CD8-positive, alpha-beta memory T cell (primary cell): ENCODE measurements at places on chromosomes 4 and X.
A peak's percentile ranks its signal among the peaks of the same experiment; 100 is the strongest.

DNA sequence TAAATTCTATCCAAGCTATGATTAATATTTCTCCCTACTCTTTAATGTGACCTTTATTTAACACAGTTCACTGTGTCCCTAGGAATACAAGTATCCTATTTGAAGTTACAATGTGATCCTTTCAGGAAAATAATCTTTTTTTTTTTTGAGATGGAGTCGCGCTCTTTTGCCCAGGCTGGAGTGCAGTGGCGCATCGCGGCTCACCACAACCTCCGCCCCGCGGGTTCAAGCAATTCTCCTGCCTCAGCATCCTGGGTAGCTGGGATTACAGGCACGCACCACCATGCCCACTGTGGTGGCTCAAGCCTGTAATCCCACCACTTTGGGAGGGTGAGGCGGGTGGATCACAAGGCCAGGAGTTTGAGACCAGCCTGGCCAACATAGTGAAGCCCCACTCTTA lies 21.9 kb downstream of the TBCK start:
- DNase-seq = no peak

DNA sequence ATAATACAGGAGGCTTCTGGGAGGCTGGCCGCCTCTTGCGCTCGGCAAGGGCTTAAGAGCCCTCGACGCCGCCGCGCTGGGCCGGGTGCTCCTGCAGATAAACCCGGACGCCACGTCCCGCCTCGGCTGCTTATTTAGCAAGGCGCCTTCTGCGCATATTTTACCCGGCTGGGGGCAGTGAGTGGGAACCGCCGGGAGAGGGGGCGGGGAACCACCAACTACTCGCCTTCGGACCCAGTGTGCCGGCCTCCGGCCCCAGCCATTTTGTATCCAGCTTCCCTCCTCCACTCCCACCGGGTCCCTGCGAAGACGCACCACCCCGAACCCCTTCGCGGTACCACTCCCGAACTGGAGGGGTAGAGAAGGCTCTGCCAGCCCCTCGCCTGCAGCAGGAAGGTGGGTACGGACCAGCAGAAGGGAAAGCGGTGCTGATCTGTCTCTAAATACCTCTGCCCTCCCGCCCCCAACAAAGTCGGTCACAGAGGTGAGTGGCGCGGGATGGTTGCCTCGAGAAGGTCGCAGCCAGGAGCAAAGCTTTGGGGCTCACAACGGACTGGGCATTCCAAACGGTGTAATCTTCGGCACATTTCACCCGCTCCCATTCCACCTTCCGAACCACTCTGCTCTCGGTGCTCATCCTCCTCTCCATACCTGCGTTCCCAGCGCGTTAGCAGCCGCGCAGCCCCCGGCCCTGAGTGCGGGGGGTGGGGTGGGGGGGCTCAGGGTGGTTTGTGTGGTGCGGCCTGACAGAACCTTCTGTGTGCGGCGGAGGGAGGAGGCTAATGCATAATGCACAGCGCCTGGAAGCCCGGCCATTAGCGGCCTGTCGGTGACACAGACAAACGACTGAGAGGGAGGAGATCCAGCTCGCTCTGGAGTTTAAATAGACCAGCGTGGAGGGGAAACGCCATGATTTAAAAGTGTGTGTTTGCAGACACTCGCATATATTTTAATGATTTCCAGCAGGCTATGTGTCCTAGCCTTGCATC lies 4.9 kb upstream of the BCOR start:
- no peak for DNase-seq

DNA sequence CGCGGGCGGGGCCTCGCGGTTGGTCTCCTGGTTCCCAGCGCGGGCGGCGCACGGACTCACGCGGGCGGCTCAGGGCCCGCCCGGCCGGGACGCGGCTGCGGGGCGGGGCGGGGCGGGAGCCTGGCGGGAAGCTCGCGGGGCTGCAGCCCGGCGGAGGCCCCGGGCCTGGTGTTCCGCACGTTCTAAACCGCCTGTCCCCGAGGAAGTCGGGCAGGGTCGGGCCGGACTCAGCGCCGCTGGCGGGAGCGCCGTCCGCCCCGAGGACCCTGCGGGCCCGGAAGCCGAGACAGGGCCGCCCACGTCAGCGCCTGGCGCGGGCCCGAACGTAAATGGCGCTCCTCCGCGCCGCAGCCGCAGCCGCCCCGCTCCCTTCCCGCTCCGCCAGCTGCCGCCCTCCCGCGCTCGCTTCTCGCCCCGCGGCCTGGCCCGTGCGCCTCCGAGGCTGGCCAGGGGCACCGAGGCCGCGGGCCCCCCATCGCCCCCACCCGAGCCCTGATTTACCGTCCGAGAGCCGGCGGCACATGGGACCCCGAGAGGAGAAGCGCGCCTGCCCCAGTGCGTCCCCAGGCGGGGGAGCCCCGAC lies 309 bp upstream of the CTBP1 start:
- DNase-seq = peak; percentile 78

- DNase-seq = no peak
Observed at GRCh38 chrX:5082705-5083104, 1146.0 kb downstream of the NLGN4X start.

GRCh38 chrX:150352581-150352980 lies 10.5 kb upstream of the MAMLD1 start:
- no peak for DNase-seq

DNA sequence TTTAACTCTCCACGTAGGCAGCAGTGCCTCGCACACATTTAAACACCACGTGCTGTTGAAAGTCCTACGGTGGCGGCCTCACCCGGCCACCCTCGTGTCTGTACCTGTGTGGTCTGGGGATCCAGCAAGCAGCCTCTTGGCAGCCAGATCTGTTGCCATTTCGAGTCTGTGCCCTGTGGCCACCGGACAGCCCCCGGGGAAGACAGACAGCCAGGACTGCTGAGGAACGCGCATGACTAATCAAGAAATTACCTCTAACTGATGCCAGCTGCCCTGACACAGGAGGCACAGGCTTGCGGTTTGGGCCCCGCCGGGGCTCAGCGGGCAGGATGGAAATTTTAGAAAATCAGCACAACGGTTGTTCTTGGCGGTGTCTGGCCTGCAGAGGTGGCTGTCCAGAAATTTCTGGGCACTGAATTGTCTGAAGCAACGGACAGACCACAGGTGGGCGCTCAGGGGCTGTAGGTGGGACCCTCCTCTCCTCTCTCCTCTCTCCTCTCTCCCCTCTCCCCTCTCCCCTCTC lies 15.6 kb upstream of the ASMTL start:
- DNase-seq = peak; percentile 78

- no peak for DNase-seq
Observed at GRCh38 chr4:178752954-178753525, 1310.8 kb upstream of the AGA start.

DNA sequence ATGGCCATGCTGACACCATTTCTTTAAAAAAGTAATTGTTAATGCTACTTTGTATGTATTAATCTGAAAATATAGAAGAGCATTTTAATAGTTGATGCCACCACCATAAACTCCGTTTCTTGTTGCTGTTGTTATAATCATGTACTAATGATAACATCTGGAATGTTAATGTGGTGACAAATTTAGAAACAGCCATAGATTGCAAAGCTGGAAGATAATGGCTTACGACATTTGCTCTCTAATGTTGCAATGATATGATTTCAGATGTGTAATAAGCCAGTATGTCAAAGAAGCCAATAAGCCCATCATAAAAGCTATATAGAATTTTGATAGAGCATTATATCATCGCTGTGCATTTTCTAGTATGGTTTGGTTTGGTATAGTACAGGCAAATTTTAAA lies 579.4 kb upstream of the ZFP42 start:
- DNase-seq = no peak

- no peak for DNase-seq
Observed at GRCh38 chr4:94419956-94420355, 31.8 kb upstream of the PDLIM5 start.

- no peak for DNase-seq
Observed at GRCh38 chr4:35175894-35176293, 1068.4 kb downstream of the ARAP2 start.
